ENCODE measurements at places on chromosomes 5 and 9.

- DNase-seq, result no peak
Observed at GRCh38 chr5:124628721-124629596, 117.5 kb downstream of the ZNF608 start.

DNA sequence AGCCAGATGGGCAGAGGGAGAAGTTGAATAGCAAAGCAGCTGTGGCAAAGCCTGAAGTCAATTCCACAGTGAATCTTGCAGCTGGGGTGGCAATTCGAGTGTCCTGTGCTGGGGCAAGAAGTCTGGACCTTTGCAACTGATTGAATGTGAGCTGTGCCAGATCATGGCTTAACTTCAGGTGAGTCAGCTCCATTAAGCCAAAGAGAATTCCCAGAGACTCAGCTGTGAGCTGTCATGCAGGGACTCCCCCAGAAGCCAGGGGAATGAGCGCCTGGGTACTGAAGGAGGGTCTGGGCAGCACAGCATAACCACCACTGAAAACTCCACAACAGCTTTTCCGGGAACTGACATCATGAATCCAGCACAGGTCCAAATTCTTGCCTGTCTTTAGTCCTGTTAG, 153.5 kb upstream of the TRPC7 start:
- DNase-seq, result no peak

DNA sequence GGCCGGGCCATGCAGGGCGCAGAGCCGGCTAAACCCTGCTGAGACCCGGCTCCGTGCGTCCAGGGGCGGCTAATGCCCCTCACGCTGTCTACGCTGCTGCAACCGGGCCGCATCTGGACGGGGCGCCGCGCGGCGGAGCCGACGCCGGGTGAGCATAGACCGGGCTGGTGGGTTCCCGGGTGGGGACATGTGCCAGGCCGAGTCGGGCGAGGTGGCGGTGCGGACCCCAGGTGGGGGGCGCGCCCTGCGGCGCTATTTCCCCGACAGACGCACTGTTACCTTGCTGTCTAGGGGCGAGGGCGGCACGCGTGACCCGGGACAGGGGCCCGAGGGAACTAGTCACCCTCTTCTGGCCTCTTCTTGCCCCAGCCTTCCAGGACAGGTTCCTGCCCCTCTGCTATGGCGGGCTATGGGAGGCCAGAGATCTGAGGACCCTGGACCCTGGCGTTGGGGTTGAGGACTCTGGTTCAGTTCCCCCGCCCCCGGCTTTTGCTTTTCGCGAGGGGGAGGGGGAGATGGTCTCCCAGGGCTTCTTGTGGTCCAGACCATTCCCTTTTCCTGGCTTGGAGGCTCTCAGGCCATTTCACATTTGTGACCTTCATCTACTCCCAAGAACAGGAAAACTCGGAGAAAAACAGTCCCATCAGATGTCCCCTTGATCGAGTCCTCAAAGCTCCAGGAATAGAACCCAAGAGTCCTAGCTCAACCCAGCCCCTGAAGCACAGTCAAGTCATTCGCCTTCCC, 536 bp downstream of the SLC27A4 start:
- DNase-seq, result no peak

GRCh38 chr9:2216591-2216990, 201.4 kb downstream of the SMARCA2 start:
- DNase-seq, result no peak

- no peak for DNase-seq
Observed at GRCh38 chr5:33184367-33184766, 256.4 kb upstream of the TARS1 start.

Measured in activated effector memory CD4-positive, alpha-beta T cell treated with Interleukin-2 at 50 U/mL for 16 hours (primary cell).